COR-L47 (cell line): ENCODE measurements at places on chromosomes 6 and 20.

DNA sequence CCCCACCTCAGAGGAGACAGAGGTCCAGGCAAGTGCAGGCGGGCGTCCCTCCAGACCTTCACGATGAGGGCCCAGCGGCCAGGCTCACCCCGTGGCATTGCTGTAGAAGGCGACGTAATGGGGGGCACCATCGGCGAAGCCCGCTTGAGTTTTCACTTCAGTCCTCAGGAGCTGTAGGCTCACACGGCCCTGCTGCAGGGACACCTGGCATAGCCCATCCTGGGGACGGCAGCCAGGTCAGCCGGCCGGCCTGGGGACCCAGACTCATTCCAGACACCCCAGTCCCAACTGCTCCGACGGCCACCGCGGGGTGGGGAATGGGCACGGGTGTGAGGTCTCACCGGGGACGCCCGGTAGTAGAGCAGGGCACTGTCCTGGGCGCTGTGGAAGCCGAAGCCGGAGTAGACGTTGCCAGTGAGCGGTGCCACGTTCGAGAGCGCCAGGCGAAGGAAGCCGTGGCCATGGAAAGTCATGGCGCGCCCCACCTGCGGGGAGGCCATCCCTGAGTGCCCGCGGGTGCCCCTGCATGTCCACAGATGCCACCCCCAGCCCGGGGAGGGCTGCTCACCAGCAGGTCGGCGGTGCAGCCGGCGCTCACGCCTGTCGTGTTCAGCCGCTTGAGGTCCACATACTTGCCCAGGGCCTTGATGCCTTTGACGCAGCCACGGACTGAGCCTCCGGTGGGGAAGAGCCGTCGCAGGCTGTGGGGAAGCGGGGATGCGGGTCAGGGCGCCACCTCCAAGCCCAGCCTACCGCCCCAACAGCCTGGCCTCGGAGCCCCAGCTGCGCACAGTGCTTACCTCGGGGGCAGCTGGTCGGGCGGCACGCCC is 9.2 kb downstream of the ADRM1 start:
- no peak for DNase-seq

DNA sequence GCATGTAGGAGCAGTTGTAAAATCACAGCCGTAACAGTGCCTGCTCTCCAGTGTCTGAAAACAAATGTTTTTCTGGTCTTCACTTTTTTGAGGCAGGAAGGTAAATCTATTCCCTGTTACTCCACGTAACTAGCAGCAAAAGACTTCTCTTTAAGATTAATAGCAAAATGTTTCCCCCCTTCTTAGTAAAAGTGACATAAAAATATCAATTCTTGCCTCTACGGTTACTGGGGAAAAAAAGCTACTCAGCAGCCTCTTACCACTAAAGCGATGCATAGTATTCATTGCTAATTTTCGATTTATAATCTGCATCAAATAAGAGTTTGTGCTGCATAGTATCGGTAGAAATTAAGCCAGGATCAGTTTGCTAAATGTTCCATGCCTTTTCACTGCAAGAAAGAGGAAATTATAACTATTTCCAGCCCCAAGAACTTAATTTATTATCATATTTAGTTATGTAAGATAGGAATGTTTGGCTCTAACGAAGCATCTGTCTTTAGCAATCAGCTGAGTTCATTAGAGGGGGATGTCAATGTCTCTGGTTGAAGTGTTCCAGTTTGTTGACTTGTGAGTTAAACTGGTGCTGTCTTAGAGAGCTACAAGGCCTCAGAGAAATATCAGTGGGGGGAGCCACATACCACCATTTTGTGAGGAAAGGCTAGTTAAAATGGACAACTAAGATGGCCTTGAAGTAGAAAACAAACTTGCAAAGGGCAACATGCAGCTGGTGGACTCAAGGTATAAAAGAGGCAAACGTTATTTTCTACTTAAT is 617 bp upstream of the TSPYL1 start:
- DNase-seq, result no peak

- no peak for DNase-seq
Measured at GRCh38 chr20:10733122-10733521, 59.3 kb upstream of the JAG1 start.

- DNase-seq, result no peak
Measured at GRCh38 chr20:8005033-8005432, 14.5 kb downstream of the TMX4 start.

- peak; percentile 54 for DNase-seq
Measured at GRCh38 chr20:59782986-59783640, 150.3 kb downstream of the SYCP2 start.

DNA sequence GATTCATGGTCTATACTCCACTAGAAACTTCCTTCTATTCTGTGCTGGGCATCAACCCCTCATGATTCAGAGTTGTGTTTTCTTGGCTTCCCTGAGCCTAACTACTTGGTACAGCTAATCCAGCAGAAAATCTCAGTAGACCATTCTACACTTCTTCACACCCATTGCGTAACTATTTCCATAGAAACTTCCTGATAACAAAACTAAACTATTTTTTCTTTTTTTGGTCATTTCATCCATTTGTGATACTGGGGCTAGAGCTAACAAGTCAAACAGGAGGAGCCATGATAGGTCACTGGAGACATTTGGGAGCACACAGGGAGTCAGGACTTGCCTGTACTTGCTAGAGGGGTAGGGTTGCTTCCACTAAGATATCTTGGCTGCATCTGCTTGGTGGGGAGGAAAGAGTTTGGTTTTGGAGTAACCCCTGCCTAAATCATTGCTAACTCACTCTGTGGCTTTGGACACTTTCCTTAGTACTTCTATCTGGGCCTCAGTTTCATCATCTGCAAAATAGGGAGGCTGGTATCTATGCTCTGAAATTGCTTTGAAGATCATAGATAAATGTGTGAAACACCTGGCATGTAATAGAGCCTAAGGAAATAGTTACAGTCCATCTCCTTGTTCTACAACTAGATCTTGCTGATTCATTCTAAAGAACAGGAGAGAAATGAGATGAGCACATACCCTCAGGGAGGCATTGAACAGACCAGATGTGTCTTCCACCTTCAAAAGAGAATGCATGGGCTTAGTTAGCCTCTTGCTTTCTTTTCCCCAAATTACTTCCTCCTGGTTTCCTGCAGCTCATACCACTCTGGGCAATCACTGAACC is 127.9 kb upstream of the ADGRF1 start:
- no peak for DNase-seq

DNA sequence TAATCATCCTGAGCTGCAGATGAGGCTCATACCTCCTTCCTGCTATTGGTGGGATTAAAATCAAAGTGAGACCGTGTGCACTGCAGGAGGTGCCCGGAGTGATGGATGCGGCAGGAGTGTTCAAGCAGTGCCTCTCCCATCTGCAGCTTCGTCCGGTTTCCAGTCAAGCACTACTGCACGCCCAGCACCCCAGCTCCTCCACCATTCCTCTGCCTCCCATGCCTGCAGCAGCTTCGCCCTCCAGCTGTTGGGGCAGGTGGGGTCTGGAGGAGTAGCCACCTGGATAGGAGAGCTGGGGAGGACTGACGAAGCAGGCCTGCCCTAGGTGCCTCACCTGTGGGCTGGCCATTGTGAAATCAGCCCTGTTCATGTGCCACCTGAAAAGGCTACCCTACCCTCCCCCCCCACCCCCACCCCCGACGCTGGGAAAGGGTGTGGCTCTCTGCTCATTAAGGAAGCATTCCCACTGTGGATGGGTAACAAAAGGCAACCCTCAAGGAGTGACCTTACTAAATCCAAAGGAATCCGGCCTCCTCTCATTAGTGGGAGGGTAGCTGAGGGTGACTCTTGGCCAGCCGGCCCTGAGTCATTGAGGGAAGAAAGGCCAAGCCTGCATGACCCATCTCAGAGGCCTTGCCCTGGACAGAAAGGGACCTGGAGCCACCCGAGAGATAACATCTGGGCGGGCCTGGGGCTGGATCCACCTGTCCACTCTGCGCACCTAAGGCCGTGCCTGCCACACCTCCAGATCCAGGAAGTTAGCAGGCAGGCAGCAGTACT is 115.9 kb upstream of the ARMC2 start:
- DNase-seq, result no peak

GRCh38 chr6:148874698-148875293 is 128.0 kb downstream of the UST start:
- DNase-seq, result peak; percentile 82

DNA sequence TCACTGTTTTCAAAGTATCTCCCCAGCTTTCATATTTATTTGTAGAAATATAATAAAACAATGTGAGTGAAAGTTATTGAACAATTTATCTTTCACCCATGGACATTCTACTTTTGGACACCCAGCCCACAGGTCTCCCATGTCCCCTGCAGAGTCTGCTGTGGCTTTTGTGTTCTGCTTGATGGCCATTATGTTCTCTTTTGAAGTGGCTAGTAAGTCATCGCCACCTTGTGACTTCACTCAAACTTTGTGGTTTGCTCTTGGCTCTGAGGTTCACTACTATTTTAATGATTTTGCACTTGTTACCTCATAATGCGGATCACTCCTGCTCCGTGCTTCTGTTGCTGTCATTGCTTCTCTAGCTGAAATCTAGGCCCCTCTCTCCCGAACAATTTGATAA is 10.2 kb upstream of the DEFB113 start:
- DNase-seq, result no peak

DNA sequence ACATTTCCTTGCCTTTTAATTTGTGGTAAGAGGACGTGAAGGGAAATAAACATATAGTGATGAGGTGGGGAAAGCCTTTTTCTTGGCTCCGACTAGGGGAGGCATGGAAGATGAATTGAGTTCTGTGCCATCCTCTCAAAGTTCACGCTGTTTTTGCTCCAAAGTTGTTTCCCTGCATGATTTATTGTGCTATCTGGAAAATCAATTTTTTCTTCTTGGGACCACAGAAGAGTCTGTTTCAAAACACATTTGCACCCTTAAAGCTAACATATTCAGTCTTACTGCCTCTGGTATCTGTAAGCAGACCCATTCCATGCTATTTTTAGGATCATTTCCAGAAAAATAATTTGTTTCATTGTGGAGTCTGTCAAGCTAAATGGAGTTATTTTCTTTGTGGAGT is 57.6 kb upstream of the KCNG1 start:
- no peak for DNase-seq

- peak; percentile 43 for DNase-seq
Measured at GRCh38 chr20:31569163-31570020, 35.7 kb upstream of the ID1 start.

DNA sequence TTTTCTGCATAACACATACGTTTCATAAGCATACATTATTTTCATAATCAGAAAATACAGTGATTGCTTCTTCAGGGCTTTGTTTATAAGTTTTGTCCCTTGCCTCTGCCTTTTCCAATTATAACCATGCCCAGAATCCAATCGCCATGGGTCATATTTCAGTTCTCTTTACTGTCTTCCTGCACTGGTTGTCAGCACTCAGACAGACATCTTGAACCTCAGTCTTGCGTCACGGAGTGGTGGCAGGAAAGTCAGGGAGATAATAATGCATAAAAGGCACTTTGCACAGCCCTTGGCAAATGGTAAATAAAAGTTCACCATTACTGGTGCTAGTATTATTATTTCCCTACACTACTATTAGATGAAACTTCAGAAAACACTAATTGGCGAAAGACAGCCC is 7.2 kb downstream of the KIF16B start:
- no peak for DNase-seq

GRCh38 chr6:162605881-162606280 is 121.7 kb downstream of the PRKN start:
- DNase-seq, result no peak

DNA sequence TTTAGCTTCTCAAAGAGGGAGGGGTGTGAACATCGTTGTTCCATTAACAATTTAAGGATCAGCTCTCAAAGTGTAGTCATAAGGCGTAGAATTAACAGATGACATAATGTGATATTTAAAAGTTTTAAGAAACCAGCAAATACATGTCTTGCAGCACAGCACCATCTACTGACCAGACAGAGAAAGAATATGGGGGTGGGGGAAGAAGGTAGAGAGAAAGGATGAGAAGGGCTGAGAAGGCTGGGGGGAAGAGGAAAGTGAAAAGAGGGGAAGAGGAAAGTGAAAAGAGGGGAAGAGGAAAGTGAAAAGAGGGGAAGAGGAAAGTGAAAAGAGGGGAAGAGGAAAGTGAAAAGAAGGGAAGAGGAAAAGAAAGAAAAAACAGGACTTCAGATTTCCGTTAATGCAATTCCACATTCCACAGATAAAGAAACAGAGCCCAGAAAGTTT is 80.9 kb downstream of the HAO1 start:
- DNase-seq, result peak; percentile 54

DNA sequence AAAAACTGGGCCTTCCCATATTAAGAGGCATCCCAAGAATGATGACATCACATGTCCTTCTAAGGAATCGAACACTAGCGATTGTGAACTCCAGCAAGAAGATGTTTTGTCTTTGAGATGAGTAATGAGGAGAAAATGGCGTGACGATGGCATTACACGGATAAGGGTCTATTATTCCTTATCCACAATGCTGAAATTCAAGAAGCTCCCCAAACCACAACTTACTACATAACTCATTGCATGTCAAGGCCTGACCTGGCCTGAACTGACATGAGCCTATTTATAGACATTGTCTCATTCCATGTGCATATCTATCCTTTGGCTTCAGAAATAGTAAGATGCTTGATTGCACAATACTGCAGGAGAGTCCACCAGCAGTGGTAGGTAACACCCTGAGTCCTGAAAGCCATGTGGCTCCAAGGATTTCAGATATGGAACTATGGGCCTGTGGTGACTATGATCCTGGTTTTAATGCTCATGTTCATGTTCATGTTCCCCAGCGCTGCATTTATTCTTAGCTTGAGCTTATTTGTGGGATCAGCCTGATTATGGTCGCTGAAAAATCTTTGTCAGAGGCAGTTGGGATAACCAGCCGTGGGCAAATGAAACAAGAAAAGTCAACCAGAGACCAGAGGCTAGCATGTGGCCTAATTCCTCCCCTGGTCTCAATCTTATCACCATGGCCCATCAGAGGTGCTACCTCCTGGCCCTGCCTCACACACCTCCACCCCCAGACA is 183.2 kb upstream of the JARID2 start:
- DNase-seq, result no peak

DNA sequence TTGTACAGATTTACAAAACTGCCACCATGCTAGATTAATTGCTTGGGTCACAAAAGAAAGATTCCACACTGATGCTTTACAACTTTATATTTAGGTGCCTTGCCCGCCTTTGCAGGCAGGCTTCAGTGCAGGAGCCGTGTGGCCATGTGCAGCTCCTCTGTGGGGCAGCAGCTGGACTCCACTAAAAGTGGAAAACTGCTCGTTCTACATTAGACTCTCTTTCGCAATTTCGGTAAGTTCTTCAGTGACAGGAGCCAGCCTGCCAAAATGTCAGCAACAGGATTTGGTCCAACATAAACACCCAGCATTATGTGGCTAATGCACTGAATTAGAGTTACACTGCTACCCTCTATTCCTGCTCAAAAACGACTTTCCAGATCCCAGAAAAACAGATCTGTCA is 174.4 kb upstream of the KCNK16 start:
- no peak for DNase-seq

DNA sequence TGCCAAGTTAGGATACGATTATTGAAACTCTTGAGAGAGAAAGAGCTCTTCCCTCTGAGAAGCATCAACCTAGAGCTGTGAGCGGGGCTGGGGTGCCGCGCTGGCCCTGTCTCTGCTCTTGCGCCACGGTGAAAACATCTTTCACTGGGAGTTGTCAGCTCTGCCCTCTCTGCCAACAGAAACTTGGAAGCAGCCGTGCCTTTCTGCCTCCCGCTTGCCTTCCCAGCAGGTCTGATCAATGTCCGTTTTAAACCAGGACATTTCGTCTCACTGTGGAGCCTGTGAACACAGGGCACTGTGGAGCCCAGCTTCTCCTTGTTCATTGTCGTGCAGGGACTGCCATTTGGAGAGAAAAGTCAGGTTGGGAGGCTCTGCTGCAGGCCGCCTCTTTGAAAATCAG is 249.2 kb upstream of the PMEPA1 start:
- DNase-seq, result no peak

- no peak for DNase-seq
Measured at GRCh38 chr6:37074053-37074827, 68.8 kb downstream of the FGD2 start.
